ENCODE measurements at places on chromosomes 6 and 20.

DNA sequence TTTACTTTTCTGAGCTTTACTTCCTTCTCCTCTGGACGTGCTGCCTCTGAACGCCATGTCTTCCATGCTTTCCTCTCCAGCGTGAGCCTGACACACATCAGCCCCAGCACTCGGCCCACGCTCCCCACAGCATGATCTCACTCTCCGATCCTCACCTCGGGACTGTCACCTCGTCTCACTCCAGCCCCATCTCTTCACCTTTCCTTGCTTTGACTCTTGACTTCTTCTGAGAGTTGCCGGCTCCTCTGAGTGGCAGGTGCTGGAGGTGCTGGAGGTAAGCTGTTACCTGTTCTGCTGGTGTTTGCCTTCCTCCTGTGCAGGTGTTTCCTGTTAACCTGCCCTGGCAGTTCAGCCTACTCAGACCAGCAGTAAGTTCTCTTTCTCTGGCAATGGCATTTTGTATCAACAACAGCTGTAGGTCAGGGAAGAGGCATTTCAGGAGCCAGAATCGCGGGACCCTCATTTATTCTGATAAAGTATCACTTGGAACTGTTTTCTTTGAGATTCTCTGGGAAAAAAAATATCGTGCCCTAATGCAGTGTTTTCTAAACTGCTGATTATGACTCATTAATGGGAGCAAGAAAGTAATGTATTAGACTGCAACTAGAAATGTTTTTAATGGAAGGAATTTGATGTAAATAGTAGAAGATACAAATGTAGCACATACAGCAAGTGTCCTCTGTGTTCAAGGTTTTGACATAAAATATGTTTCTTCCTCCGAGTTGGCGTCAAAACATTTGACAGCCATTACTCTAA lies 106.5 kb downstream of the ARID1B start:
- peak; percentile 33 for DNase-seq

GRCh38 chr6:168999392-168999791 lies 254.3 kb downstream of the THBS2 start:
- DNase-seq: no peak

DNA sequence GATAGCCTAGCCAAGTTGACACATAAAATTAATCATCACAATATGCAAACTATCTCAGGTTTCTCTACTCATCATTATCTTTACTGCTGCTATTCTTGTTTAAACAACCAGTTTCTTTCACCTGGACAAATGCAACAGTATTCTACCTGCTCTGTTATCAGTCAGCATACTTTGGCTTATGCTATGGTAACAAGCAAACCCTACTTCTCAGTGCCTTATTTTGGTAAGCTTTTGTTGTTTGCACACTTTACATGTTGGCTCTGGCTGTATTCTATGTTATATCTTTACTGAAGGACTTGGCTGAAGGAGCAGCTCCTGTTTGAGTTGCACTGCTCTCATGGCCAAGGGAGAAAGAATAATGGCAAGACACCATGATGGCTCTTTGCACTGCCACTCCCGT lies 463.1 kb downstream of the EPM2A start:
- DNase-seq: no peak

- peak; percentile 15 for DNase-seq
Measured at GRCh38 chr6:101114703-101115102, 233.6 kb upstream of the ASCC3 start.

GRCh38 chr6:105199711-105200110 lies 19.9 kb upstream of the POPDC3 start:
- no peak for DNase-seq

DNA sequence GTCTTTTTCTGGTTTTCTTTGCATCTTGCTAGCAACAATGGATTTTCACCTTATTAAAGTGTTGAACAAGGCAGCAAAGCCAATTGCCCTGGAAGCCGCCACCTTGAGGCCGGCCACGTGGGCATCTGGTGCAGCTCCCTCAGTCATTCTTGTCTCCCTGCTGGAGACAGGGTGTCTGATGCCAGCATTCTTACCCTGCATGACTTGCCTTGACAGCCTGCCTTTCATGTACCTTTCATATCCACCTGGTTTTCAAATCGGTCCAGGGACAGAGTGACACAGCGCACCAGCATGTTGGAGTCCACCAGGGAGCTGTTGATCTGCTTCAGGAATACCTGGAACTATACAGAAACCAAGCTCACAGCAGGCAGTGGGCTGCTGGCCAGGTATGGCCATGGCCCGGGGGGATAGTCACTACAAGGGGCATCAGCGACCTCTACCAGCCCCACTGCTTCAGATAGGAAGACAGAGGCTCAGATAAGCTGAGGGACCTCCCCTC lies 49.8 kb downstream of the MYH7B start:
- no peak for DNase-seq

GRCh38 chr20:31860390-31861134 lies 9.8 kb downstream of the DUSP15 start:
- DNase-seq: no peak

DNA sequence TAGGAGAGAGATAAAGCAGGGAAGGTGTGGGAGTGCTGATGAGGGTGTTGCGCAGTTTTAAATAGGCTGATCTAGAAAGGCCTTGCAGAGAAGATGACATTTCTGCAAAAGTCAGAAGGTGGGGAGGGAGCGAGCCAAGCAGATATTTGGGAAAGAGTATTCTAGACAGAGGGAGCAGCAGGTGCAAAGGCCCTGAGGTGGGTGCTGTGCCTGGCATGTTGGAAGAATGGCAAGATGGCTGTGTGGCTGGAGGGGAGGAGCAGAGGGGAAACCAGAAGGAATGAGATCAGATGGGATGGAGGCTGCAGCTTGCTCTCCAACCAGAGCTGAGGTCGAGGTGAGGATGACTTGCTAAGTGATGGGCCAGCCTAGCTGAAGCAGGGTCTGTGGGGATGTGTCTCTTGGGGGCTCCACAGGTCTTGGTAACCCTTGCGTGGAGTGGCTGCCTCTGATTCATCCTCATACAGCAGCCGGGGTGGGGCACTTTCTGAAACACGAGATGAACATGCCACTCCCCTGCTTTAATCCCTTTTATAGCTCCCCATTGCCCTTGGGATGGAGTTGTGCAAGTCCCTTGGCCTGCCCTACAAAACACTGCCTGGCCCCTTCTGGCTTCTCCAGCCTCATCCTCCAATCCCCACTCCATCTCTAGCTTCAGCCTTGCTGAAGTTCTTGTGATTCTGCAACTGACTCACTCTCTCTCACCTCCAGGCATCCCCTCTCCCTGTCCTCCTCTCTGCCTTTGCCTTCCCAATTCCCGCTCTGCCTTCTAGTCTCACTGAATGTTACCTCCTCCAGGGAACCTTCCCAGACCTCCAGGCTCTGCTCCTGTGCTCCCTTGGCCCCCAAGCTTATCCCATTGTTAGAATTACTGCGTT lies 94.1 kb downstream of the CDH22 start:
- DNase-seq: no peak

GRCh38 chr6:1364791-1365190 lies 24.6 kb upstream of the FOXF2 start:
- DNase-seq: no peak

DNA sequence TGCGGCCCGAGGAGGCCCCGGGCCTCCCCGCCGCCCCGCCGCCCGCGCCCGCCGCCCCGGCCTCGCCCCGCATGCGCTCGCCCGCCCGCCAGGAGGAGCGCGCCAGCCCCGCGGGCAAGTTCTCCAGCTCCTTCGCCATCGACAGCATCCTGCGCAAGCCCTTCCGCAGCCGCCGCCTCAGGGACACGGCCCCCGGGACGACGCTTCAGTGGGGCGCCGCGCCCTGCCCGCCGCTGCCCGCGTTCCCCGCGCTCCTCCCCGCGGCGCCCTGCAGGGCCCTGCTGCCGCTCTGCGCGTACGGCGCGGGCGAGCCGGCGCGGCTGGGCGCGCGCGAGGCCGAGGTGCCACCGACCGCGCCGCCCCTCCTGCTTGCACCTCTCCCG lies 1.5 kb downstream of the FOXQ1 start:
- no peak for DNase-seq

DNA sequence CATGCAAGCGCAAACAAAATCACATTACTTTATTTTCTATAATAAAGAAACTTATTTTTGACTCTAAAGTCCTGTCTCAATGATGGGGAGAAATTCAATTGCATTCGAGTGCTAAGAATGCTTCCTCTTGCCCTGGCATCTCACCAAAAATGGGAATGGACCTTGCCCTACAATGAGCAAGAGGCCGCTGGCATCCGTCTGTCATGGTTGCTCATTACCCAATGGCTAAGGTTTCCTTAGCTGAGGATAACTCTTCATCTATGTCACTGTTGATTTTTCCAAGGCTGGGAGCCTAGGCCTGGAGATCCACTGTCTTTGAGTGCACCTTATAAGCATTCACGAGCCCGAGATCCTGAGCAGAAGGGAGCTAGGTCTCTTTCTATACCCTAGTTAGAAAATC lies 471.3 kb upstream of the NRSN1 start:
- no peak for DNase-seq

DNA sequence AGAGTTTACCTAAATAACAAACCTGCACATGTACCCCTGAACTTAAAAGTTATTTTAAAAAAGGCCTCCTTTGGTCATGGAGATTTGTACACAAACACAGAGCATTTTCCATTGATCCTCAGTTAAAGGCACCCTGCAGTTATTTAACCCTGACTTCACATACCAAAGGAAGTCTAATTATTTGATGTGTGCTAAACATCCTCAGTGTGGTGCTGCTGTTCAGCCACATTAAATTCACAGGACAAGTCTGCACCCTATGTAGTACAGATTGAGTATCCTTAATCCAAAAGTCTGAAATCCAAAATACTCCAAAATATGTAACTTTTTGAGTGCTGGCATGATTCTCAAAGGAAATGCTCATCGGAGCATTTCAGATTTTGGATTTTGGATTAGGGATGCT lies 21.4 kb downstream of the KCNQ5 start:
- DNase-seq: no peak

GRCh38 chr6:168264593-168265335 lies 54.8 kb downstream of the DACT2 start:
- no peak for DNase-seq

DNA sequence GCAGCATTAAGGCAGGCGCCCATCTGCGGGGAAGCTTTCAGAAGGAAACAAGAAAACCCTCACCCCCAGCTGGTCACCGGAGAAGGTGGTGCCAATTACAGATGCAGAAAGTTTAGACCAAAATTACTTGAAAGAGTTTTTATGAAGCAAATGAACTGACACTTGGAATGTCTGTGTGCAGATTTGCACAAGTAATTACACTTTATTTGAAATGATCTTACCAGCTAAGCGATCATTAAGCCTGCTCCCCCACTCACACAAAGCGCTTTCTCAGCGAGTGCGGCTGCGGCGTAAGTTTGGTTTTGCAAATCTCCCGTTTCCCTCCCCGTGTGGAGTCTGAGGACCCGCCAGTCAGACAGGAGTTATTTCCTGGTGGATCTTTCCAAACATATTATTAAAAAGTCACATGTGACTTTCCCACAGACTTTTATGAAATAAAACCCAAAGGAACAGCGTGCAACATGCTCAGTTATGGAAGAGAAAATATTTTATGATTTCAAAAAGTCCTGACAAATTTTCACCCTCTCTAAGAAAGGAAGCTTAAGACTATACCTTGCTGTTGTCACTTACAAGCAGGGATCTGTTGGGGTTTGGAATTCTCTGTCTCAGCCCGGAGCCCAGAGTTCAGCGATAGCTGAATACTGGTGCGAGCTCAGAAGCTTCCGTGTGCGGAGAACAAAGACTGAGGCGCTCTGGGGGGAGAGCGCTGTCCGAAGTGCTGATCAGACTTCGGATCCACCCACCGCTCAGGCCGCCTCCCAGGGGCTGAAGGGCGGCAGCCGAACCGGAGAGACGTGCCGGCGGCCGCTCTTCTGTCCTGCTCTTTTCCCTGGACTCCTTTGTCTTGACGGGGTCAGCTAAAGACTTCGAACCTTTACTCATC lies 2.7 kb upstream of the MYT1 start:
- peak; percentile 66 for DNase-seq

DNA sequence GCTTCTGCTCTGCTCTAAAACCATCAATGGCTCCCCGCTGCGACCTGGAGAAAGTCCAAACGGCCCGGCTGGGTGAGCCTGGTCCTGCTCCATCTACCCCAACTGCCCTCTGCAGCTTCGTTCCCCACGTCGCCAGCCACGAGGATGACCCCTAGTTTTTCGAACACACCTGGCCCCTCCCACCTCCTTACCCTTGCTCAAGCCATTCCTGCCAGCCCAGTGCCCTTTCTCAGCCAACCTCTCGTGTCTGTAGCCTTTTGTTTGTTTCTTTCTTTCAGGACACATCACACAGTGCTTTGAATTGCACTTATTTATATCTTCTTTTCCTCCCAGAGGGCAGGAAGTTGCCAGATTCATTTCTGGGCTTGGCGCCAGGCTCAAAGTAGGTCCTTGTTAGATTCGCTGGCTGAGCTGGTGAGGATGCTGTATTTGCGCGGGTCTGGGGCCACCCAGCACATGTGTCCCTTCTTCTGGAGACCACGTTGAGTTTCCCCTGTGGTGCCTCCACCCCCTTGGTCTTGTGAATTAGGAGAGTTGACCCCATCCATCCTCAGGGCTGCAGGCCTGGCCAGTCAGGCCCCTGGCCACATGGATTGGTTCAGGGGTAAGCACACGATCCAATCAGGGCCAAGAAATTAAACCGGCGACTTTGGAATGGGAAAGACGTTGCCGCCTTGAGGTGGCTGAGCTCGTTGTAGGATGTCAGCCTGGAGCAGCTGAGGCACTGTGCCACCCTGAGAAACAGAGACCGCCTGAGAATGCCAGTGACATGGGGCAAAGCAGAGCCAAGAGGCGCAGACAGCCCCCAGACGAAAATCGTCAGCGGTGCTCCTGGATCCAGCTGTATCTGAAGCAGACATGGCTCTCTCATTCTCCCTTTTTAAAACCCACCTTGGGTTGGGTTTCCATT lies 156.0 kb downstream of the CEBPB start:
- DNase-seq: peak; percentile 88

DNA sequence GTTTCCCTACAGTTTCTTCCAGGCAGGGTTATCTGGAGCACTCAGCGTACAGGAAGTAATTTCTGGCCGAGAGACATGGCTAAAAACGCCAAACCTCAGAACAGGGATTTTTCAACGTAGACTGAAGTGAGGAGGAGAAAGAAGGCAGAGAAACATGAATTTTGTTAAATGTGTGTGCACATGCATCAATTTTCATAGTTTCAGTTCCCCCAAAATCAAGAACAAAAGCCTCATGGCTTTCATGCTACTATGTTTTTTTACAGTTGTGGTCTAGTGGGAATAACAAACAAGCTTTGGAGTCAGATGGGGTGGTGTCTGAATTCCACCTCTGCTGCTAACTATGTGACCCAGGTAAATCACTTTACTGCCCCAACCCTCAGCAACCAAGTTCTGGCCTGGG lies 4.9 kb downstream of the TOMM34 start:
- DNase-seq: no peak

DNA sequence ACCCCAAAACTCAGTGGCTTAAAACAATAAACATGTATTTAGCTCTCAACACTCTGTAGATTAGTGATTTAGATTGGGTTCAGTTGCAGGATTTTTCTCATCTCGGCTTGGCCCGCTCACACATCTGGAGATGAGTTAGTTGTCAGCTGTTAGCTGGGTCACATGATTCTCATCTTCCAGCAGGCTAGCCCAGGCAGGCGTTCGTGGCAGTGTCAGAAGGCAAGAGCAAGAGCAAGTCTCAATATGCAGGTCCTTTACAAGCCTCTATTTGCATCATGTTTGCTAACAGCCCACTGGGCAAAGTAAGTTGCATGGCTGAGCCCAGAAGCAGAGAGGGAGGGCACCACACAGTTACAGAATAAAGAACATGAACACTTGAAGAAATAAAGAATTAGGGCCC lies 83.6 kb upstream of the MYLIP start:
- no peak for DNase-seq

- no peak for DNase-seq
Measured at GRCh38 chr6:34247481-34248197, 1.2 kb downstream of the SMIM29 start.

- no peak for DNase-seq
Measured at GRCh38 chr6:35698858-35699257, 10.1 kb upstream of the FKBP5 start.

Measured in hematopoietic multipotent progenitor cell (in vitro differentiated cells).